ENCODE measurements at places on chromosomes 11 and 22.

GRCh38 chr11:44613153-44613552 lies 47.7 kb downstream of the CD82 start:
- no peak for DNase-seq

- DNase-seq = no peak
Measured at GRCh38 chr11:65366340-65366773, 11.8 kb downstream of the TIGD3 start.

DNA sequence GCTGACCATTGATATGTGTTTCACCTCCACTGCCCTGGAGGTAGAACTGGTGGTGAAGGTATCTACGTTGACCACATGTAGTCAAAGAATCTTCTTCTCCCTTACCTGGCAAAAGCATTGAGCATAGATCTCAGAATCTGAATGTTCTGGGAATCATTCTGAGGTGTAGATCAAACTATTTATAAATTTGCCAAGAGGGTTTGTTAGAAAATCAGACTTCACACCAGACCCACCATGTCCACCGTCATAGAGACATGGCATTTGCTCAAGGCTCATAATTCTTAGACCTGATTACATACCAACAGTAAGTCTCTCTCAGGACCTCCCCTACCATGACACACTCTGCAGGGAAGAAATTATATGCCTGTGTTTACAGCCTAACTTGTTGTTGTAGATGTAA lies at the start of gene OR8B2:
TSS of gene OR8B2 (minus strand) at position 101 of the 400 bp plus-strand sequence. CDS start 1,156 bp downstream, outside the sequence.
- no peak for DNase-seq

DNA sequence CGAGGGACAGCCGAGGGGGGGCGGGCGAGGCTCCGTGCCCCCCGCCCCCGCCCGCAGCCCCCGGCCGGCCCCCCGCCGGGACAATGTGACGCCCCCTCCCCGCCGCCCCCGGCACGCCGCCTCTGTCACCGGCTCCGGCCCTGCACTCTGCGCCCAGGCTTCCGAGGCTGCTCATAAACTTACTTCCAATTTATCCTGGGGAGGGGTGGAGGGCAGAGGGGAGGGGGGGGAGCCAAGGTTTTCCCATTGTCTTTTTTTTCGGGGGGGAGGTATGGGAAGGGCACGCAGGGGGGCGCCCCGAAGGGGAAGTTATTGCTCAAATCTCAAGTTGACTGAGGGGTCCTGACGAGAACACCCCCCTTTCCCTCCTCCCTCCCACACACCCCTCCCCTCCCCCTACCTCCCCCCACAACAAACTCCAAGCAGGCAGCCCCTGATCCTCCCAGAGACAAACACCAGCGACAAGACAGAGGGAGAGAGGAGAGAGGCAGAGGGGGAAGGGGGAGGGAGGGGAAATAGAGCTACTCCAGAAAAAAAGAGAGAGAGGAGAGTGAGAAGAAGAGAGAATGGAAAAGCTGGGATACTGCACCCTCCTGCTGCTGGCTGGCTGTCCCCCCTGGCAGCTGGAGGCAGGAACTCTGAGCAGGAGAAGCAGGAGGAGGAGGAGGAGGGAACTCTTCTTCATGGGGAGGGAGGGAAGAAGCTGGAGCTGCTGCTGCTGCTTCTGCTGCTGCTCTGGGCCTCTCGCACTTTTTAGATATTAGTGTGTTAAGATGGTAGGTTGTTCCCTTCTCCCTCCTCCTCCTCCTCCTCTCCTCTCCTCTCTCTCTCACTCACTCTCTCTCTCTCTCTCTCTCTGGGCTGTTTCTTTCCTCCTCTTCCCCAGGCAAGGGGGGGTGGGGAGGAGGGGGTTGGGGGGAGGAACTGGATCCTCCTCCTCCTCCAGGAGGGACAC lies 631 bp downstream of the PHF21A start:
- peak; percentile 16 for DNase-seq

DNA sequence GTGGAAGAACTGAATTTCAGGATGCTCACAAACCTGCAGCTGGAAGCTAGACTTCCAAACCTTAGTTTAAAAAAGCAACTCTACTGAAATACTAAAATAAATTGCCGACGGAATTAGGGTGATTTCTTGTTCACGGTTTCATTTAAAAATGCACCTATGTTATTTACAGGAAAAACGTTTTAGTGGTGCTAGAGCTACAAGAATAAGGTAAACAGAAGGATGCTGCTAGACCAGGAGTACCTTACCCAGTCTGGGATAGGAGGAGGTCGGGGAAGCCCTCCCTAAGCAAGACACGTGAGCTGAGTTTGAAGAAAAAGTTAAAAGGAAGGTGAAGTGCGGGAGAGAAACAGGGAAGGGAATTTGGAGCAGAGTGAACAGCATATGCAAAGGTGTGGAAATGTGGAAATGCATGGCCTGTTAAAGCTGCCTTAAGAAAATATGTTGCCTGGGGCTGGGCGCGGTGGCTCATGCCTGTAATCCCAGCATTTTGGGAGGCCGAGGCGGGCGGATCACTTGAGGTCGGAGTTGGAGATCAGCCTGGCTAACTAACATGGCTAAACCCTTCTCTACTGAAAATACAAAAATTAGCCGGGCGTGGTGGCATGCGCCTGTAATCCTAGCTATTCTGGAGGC lies 1.4 kb upstream of the FTH1 start:
- no peak for DNase-seq

GRCh38 chr11:36249246-36249645 lies 40.0 kb downstream of the COMMD9 start:
- no peak for DNase-seq

DNA sequence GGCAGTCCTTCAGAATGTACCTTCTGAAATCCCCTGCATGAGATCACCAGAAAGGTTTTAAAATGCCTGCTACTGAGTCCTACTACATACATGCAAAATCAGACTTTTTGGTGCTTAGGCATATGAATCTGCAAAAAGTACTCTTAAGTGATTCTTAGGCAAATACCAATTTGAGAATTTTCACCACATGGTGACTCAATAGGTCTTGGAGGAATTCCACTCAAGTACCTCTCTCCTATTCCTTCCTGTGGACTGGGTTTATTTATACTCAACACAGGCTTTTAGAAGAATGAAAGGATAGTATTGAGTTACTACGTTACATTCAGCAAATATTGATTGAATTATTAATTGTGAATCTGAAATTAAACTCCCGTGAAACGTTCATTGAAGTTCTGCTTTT lies 223.9 kb downstream of the CNTN5 start:
- DNase-seq = no peak

GRCh38 chr11:11537871-11538270 lies 83.9 kb downstream of the GALNT18 start:
- DNase-seq = no peak

- DNase-seq = no peak
Measured at GRCh38 chr11:118170882-118171268, 5.6 kb downstream of the SCN2B start.

- DNase-seq = no peak
Measured at GRCh38 chr11:22430639-22431038, 92.5 kb downstream of the SLC17A6 start.

GRCh38 chr11:88739524-88739923 lies 326.3 kb downstream of the GRM5 start:
- no peak for DNase-seq

GRCh38 chr11:37718431-37718999 lies 1120.5 kb upstream of the RAG2 start:
- no peak for DNase-seq

DNA sequence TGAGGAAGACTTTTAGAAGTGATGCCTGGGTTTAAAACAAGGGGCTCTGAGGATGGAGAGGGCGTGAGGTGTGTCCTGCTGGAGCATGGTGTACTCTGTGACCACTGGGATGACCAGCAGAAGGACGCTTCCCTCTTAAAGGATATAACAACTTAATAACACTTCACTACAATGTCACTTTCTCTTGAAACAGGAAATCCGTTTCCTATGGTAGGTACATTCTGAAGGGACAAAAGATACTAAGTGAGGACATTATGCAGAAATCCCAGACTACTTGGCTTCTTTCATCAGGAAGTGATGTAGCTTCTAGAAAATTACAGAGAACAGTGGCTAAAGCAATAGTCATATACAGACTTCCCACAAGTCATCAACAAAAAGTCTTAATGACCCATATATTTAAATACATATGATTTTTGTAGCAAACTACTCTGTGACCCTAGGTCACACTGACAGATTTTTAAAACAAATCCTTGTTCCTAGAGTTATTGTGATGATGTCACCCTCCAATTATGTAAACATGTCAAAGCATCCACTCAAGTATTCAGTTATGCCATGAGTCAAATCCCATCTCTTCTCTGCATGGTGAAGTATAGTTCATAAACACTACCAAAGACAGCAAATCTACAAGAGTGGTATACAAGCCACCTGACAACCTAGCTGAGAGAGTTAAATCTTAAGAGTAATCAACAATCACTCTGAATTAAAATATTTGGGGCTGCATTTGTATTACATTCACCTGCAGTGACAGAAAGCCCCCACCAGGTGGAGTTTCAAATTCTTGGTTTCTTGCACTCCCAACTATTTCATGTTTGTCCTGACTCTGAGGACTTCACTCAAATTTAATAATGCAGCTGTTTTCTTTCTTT lies 32.8 kb downstream of the PITPNB start:
- peak; percentile 37 for DNase-seq

DNA sequence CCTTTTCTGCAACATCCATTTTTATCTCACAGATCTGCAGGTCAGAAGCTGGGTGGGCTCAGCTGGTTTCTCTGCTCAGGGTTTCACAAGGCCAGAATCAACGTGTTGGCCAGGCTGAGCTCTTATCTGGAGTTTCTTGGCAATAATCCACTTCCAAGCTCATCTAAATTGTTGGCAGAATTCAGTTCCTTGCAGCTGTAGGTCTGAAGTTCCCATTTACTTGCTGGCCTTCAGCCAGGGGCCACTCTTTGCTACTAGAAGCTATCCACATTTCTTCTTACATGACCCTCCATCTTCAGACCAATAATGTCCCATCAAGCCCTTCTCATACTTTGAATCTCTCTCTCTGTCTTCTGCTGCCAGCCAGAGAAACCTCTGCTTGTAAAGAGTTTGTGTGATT lies 103.5 kb downstream of the WNT11 start:
- DNase-seq = no peak

DNA sequence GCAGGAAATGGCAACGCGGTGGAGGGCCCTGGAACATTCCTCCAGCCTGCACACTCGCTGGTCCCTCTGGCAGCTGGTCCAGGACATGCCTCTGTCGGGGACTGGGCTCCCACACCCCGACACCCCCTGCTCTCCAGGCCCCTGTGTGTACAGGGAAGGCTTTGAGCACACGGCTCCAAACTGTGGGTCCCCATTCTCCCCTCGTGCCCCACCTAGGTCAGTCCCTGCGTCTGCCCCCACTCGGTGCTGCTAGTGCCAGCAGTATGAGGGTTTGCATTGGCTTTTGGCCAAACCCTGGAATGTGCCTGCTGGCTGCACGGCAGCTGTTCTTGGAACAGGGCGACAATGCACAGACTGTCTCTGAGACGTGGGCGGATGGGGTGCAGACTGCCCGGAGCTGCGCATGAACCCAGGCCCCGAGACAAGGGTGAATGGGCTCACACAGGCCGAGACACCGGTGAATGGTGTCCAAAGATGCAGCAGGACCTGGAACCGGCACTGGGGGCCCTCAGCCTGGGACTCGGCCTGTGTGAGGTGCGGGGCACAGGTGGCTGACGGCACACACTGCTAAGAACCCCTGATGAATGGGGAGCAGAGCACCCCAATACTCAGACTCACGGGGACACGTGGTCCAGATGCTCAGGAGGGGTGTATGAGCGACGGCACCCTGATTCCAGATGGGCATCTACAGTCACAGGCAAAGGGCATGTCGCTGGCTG lies 7.5 kb upstream of the SYT8 start:
- DNase-seq = no peak

- no peak for DNase-seq
Measured at GRCh38 chr11:106172386-106172991, 95.0 kb downstream of the AASDHPPT start.

- DNase-seq = peak; percentile 50
Measured at GRCh38 chr11:107689317-107690202, 22.3 kb downstream of the SLN start.

- DNase-seq = no peak
Measured at GRCh38 chr11:8584082-8584481, 9.9 kb downstream of the STK33 start.

- DNase-seq = no peak
Measured at GRCh38 chr11:14224395-14224794, 134.6 kb downstream of the RRAS2 start.

DNA sequence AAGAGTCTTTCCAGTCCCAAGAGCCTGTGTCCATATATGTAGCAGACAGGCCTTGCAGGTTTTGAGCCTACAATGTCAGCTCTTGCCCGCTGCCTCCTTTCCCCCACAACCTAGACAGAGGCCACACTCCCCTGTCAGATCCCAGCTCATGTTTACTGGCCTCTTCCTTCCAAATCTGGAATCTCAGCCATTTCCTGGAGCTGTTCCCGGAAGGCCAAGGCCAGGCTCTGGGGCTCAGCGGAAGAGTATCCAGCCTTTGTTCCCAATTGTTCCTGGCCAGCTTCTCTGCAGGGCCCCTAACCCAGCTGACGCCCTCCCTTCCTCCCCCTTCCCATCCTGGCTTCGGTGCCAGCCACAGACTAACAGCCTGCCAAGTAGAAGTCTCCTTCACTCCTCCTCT lies 1.0 kb upstream of the ROBO4 start:
- no peak for DNase-seq

All from activated CD4-positive, alpha-beta T cell treated with anti-CD3 and anti-CD28 coated beads, Interleukin-2, amount 50 U/mL, for 1 hour (primary cell).